ENCODE measurements at places on chromosomes 1 and 21. TPM values are rescaled to one million over a fixed set of nuclear protein-coding genes. Genes with fewer than 3 reads are reported as not detected.

DNA sequence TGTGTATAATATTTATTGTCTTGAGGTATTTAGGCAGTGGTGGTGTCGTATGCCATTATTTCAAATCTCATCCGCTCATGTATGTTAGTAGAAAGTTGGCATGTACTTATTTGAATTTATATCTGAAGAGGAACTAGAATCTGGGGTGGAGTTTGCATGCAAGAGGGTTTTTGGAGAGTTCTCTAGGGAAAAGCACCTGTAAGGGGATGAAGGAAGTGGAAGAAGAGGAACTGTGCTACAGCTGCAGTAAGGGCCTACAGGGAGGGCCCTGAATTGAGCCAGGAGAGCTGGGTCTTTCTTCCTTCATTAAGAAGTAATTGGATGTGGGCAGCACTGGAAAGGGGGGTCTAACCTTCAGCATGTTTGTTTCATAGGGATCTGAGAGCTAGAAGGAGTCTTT is 197.2 kb downstream of the HMCN1 start:
- no peak for DNase-seq

MYCL gene
- 4.0 TPM for total RNA-seq

AIRE gene
- not detected for total RNA-seq

LRRC39 gene
- total RNA-seq: 0.84 TPM

LHX8 gene
- not detected for total RNA-seq

GRCh38 chr1:223886516-223886921 is 40.8 kb upstream of the TP53BP2 start:
- DNase-seq: peak; percentile 71

GRCh38 chr1:231421971-231422797 is at the start of gene EGLN1:
Gene EGLN1, minus strand, starts transcription at chr1:231422287. Its CDS starts 399 bp downstream, at chr1:231421888.
- peak; percentile 88 for DNase-seq

DNA sequence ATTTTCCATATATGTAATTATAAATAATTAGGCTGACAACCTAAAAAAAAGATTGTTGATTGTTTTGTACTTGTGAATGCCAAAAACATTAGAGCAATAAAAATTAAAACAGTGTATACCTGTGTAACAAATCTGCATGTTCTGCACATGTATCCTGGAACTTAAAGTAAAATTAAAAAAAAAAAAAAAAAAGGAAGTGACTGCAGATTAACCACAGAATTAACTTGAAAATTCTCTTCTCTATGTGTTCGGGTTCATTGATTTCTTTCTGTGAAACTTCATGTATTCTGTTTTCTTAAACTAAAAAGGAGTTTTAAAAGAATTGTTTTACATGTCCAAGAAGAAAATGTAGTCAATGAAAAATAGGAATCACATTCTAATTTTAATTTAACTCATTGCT is 95.7 kb downstream of the FASLG start:
- no peak for DNase-seq

C1orf185 gene
- not detected for total RNA-seq

- DNase-seq: no peak
These were observed 54.1 kb downstream of the KLHDC7A start for GRCh38 chr1:18534810-18535205.

DNA sequence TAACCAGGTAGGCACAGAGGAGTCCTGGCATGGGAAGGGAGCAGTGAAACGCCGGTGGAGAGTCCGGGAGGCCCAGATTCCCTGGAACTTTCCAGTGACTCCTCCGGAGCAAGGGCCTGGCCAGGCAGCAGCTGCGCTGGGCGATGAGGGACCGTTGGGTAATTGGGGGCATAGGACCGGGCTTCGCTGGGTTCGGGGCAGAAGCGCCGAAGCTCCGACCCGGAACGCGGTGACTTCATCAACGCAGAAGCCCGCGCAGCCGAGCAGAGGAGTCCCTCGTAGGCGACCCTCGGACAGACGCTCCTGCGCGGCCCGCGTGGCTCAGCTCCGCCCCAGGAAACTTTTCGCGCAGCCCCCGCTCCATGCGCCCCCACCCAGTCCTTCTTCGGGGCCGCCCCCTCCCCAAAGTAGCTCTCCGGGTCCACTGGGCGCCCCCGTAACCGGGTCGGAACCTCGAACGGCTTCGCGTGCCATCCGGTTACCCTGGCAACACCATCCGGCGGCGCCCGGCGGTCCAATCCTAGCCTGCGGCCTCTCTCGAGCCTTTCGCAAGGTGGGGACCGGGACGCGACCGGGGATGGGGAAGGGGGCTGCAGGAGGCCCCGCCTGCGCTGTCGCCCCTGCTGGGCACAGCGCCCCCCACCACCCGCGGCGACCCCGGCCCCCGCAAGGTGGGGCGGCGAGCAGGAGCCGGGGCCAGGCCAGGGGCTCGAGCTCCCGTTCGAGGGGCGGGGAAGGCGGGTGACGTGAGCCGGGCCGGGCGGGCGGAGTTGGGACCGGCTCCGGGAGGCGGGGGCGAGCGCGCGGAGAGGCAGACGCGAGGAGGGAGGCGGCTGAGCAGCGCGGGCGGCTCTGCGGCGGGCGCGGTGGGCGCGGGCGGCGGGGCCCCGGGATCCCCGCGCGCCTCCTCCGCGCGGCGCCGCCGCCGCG is at the start of gene AJAP1:
Gene AJAP1 (plus strand): TSS at position 814 of the 930 bp plus-strand sequence. CDS start 817 bp downstream, outside the sequence.
- no peak for DNase-seq

DNA sequence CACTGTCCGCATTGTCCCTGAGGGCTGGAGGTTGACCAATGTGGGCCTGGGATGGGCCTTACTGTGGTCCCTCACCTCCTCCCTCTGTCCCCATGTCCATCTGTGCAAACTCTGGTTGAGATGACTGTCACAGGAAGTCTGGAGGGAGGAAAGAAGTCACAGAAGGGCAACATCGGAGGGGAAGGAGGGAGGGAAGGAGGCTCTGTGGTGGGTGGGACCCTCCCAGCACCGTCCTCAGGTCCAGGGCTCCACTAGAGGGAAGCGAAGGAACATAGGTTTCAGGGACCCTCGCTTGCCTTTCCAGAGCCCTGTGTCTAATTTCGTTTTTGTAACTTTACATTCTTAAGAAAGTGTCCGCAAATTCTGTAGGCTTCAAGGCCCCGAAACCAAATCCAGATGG is 111.3 kb upstream of the SLC44A3 start:
- DNase-seq: no peak

DNA sequence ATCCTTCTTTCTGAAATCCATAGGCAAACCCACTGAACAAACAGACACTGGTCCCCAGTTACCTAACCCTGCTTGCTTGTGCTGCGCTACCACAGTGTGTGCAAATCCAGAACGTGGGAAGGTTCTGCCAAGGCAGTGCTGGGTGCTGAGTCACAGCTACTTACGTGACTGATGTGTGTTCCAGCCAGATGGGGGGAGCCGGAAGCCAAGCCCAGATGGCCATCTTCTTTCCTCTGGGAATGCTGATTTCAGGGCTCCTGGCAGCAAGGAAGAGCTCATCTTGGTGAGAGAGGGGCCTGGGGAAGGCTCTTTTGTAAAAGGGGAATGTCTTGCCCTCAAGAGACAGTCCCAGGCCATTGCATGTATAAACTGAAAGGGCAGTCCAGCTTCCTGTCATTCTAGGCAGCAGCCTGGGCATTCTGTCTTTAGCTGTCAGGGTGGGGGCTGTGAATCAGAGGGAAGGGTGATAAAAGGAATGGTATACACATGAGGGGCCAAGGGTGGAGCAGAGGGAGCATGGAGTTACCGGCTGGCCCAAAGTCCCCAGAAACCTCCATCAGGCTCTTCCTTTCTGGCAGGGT is 54.1 kb downstream of the CD46 start:
- DNase-seq: peak; percentile 94

Data from PC-3 (cell line).